ENCODE measurements at places on chromosomes 1 and 21.

GRCh38 chr1:209527372-209527771, 56.1 kb upstream of the CAMK1G start:
- DNase-seq, result no peak

DNA sequence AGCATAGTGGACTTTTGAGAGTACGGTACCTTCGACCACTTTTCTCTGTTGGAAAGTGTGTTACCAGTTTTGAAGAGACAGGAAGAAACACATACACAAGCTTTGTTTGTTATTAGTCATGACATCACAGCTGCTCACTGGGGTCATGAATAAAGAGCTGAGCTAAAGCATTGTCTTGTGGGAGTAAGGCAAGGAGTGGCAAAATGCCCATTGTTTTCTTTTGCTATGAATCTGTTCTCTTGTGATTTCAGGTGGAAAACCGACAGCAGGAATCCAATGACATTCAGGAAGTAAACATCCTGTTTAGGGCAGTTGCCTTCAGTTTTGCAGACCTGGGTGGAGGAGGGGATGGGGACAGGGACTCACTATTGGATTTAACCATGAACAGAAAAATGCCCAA, 66.2 kb downstream of the RGL1 start:
- no peak for DNase-seq

GRCh38 chr1:112446411-112446810, 50.4 kb downstream of the CTTNBP2NL start:
- no peak for DNase-seq

DNA sequence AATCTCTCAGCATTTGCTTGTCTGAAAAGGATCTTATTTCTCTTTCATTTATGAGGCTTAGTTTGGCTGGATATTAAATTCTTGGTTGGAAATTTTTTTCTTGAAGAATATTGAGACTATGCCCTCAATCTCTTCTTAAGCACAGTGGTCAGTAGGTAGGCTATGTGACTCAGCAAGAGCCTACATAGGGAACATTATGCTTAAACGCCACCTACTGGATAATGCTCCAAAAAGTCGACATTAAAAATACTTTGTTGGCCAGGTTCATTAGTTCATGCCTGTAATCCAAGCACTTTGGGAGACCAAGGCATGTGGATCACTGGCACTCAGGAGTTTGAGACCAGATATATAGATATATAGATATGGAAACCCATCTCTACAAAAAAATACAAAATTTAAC, 678.0 kb upstream of the USP24 start:
- DNase-seq, result no peak

Data from stimulated activated CD8-positive, alpha-beta memory T cell treated with anti-CD3 and anti-CD28 coated beads, Interleukin-4, amount 100 ng/mL, for 1 hour (primary cell).